ENCODE measurements at places on chromosomes 5 and 9.
A peak's percentile ranks its signal among the peaks of the same experiment; 100 is the strongest.

- no peak for DNase-seq
Measured at GRCh38 chr5:59041355-59041754, 458.5 kb downstream of the RAB3C start.

GRCh38 chr9:546235-546634 lies 295.3 kb upstream of the DMRT1 start:
- DNase-seq: no peak

GRCh38 chr5:134581241-134581981 lies 51.2 kb downstream of the SAR1B start:
- DNase-seq: no peak

- DNase-seq: no peak
Measured at GRCh38 chr5:93246090-93246855, 334.7 kb downstream of the NR2F1-AS1 start.

GRCh38 chr5:164289526-164289925 lies 784.1 kb downstream of the MAT2B start:
- no peak for DNase-seq

- no peak for DNase-seq
Measured at GRCh38 chr5:3284506-3284905, 311.1 kb upstream of the IRX1 start.

DNA sequence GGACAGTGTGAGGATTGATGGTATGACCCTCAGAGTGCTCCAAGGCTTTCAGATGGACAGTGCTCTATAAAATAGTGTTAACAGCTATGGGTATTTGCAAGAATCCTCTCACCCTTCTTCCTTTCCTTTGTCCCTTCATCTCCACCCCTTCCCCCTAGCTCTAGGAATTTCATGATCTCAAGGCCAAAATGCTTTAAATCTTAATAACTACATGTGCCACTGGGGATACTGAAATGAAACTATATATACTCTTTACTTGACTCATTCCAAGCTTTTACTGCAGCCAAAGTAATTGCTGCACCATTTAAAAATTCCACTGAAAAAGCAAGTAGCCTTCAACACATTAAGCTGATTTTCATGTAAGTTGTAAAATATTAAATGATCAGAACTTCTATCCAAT lies 361.6 kb upstream of the SLC30A5 start:
- no peak for DNase-seq

DNA sequence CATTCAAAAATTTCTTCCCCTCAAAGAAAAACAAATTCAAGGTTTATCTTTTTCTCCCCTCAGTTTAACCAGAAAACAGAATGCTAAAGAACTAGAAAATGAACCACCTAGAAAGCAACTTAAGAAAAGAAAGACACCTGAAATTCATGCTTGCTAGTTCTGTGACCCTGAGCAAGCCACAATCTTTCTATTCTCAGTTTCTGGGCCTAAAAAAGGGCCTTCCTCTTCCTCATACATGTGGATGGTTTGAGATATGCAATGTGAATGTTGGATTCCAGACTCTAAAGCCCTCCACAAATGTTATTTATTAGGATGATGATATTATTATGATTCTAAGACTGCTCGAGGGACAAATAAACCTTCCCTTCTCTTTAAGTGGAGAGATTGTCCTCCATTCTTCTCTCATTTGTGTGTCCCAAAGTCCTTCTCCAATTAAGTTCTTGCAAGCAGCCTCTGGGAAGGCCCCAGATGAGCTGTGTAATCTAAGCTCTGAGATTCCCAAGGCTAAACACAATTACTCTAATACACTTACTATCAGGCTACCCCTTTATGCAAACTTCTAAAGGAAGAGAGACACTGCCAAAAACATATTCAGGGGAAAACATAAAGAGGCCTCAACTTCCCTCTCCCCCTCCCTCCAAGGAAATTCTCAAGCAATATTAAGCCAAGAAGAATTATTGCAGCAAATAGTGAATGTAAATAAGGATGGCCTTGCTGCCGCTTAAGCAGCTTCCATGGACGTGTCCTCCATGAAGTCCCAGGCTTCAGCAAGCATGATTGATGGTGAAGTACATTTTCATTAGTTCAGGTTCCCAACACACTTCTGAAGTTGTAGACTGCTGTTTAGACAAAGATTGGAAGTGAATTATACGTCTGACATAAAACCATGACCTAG lies 80.2 kb downstream of the PRKACG start:
- no peak for DNase-seq

DNA sequence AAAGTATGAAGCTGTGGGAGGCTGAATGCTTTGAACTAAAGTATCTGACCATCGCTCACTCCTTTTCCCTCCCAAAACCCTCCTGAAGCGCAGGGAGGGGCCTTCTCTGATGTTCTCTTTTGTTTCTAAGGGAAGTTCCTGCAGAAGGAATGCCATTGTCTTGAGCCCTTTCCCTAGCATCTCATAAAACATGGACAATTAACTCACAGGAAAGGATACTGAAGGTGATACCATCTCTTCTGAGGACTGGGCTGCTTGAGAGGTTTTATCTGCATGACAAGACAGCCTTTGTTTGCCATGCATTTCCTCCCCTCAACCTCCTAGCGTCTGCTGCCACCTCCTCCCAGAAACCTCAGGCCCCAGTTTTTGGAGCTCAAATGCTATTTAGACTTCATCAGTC lies 4.3 kb upstream of the RMND5B start:
- no peak for DNase-seq

DNA sequence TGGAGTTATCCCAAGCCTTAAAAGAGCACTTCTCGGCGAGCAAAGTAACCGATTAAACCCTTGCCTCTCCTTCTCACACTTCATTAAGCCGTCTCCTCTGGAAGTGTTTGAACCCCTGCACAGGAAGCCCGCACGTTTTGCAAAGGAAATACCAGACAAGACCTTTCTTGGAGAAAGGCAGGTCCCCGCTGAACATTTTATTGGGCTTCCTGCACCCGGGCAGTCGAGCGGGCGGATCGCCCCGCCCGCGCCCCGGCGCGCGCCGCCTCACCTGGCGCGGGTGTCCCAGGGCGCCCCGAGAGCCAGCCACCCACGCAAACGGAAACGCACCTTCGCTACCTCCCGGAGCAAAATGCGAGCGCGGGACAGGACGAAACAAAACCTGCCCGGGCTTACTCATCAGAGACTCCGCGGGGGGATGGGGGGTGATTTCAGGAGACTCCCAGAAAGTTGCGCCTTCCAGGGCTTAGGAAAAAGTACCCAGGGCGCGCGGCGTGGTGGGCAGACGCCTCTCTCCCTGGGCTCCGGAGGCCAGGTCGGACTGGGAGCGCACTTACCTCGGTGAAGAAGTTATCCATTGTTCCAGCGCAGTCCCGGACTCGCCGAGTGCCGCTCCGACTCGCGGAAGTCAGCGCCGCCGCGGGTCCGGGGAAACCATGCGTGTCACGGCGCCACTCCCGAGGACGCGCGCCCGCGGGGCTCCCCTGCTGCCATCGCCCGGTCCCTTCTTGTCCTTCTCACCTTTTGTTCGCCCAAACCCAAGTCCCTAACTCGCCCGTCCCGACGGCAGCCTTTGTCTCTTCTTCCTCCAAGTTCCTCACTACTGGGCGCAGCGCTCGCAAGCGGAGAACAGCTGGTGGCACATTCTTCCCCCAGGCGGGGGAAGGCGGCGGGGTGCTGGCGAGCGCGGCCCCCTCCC lies 598 bp downstream of the MYO10 start:
- no peak for DNase-seq

DNA sequence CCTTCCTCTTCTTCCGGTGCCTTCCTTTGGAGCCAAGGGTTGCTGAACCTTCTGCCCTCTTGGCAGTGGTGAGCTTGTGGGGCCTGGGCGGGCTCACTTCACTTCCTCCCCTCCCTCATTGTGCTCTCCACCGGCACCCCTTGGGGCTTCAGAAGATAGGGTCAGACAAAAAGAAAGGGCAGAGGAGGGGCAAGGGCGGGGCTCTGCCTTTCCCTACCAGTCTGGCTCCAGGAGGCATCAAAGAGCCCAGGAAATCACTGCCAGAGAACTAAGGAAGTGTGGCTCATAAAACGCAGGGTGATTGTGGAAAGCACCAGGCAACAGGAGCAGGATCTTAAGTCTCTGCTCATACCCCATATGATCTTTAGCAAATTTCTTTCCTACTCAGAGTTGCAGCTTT lies 34.8 kb downstream of the ACOT12 start:
- no peak for DNase-seq

DNA sequence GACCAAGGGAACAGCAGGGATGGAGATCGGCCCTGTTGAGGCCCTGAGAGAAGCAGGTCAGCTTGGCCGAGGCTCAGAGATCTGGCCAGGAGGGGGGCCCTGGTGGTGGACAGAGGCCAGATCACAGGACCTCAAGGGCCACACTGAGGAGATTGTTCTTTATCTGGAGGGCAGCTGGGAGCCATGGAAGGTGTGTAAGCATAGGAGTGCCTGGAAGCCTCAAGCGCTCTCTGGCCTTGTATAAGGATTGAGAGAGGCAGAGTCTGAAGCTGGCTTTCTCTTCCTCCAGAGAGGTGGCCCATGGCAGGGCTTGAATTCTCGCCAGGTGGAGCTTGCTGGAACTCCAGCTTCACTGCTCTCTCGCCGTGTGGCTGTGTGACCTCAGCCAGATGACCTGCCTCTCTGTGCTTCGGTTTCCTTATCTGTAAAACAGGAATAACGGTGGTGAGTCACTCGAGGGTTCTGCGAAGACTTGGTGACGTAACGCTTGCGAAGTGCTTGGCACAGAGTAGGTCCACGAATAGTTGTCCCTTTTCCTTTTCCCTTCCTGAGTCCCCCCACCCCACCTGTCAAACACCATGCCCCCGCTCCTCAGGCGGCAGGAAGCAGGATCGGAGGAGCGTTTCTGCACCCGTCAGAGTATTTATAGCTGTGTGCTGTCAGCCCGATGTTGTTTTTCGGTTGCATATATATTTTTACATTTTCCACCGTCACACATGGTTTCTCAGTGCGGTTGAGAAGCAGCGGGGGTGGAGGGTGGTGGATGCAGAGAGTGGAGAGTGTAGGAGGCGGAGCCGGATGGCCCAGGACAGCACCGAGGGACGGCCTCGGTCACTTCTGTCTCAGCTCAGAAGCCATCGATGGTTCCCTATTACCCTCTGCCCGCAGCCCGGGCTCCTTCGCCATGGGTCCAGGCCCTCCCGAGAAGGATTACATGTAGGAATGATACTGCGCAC lies 17.0 kb upstream of the CRB2 start:
- peak; percentile 81 for DNase-seq

DNA sequence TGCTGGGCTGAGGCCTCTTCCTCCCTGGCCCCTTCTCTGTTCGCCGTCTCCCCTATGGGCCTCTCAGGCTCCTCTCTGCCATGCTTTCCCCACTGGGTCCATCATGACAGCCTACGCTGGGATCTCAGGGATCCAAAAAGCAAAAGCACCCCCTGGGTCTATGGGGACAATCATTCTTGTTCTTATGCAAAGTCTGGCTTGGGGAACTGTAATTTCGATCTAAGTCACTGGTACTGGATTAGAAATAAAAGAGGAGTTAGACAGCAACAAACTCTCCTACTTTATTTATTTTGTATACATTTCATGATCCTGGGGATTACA lies 86.6 kb downstream of the SLC38A9 start:
- DNase-seq: no peak

DNA sequence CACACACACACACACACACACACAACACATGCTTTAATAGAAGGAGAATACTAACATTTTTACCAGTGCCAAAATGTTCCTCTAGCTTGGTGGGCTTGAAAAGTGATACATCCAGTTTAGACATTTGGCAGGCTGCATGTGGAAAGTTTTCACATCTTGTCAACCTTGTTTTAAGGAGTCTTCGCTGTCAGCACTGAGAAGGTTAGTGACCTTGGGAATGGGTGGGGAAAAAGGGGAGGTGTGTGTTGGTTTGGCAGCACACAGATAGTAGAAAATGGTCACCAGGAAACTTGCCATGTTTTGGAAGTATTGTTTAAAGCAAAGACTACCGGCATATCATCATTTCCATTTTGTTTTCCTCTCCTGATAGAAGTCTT lies 346.5 kb upstream of the ADAMTSL1 start:
- DNase-seq: no peak

GRCh38 chr5:101543780-101544179 lies 640.7 kb upstream of the ST8SIA4 start:
- no peak for DNase-seq

- no peak for DNase-seq
Measured at GRCh38 chr5:150320044-150320613, 17.4 kb upstream of the ARSI start.

DNA sequence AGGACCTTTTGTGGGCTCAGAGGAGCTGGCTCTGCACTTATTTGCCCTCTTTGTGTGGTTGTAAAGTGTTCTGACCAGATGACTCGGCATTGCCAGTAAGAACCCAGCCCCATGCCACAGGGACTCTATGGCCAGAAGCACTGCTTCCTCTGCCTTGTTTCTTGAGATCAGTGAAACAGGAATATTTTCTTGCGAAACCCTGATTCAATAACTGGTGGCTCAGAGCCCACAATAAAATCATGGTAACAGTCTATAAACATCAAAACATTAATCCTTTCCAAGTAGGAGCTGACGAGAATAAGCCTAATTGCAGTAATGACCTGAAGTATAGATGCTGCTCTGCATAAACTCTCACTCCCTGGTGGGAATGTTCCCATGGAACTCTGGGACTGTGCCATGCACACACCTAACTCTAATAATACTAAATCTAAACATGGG lies 344.3 kb downstream of the ZNF608 start:
- DNase-seq: no peak

GRCh38 chr9:137247135-137247915 lies 3.8 kb upstream of the STPG3 start:
- no peak for DNase-seq

- no peak for DNase-seq
Measured at GRCh38 chr5:172438319-172438668, 16.0 kb downstream of the SH3PXD2B start.

DNA sequence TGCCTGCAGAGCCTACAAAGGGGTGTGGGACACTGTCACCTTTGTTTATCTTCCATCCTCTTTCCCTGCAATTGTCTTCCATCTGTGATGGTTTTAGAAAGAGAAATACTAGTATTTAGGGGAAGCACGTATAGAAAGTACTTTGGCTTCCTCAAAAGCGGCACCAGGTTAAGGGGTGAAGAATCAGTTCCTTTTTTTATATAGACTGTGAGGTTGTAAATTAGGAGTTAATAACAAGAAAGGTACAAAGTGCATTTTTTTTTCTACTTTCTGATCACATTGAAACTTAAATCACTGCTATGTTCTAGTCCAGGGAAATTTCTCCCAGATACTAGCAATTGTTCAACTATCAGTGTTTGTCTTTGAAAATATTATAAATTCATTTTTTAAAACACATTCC lies 219.3 kb downstream of the CEMIP2 start:
- no peak for DNase-seq

GRCh38 chr9:111961575-111961974 lies 65.0 kb downstream of the UGCG start:
- DNase-seq: no peak

GRCh38 chr5:67795781-67796477 lies 419.6 kb upstream of the PIK3R1 start:
- no peak for DNase-seq

DNA sequence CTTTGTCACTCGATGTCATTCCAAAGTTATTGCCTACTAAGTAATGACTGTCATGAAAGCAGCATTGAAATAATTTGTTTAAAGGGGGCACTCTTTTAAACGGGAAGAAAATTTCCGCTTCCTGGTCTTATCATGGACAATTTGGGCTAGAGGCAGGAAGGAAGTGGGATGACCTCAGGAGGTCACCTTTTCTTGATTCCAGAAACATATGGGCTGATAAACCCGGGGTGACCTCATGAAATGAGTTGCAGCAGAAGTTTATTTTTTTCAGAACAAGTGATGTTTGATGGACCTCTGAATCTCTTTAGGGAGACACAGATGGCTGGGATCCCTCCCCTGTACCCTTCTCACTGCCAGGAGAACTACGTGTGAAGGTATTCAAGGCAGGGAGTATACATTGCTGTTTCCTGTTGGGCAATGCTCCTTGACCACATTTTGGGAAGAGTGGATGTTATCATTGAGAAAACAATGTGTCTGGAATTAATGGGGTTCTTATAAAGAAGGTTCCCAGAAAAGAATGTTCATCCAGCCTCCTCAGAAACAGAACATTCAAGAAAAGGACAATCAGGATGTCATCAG lies 11.3 kb downstream of the TLR4 start:
- no peak for DNase-seq

Data from activated CD4-positive, alpha-beta T cell treated with anti-CD3 and anti-CD28 coated beads, Interleukin-2, Interleukin-4, amounts not matched to agents 100 ng/mL and 50 ng/mL, durations not matched to agents 16 hours and 8 hours (primary cell).